ENCODE measurements at places on chromosomes 1 and 21. TPM values are rescaled to one million over a fixed set of nuclear protein-coding genes. Genes with fewer than 3 reads are reported as not detected.

DNA sequence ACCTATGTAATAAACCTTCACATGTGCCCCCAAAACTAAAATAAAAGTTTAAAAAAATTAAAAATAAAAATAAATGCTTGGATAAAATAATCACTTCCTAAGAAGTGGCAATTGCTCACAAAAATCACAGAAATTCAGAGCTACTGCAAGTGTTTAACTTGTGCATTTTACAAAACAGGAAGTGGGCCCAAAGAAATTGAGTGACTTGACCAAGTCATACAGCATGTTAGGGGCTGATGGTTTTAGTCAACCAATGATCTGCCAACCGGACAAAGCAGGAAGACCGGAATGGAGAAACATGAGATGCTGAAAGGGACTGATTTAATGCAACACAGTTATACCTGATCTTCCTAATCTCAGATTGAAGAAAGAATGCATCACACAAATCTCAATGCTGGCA is 96.5 kb downstream of the SMYD2 start:
- no peak for DNase-seq

GRCh38 chr21:46212721-46213484 is 15.7 kb downstream of the LSS start:
- no peak for DNase-seq

- no peak for DNase-seq
Measured at GRCh38 chr1:154902938-154903566, 33.0 kb upstream of the KCNN3 start.

DNA sequence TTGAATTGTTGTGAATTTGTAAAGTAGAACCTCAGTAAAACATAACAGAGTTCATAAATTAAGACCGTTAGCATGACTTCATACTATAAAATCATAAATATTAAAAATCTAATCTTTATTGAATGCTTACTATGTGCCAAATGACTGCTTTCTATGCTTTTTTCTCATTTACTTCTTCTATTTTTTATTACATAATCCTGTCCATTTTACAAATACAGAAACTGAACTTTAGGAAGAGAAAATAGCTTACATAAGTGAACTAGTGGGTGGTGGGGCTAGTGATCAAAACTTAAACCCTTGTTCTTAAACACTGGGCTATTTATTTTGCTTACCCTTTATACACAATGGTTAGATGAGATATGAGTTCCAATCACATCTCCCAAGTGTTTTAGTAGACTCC is 122.3 kb downstream of the ZC3H11B start:
- DNase-seq, result no peak

- DNase-seq, result no peak
Measured at GRCh38 chr1:195530961-195531360, 1077.3 kb downstream of the KCNT2 start.

GRCh38 chr1:32221980-32222755 is at the start of the genes EIF3I and TMEM234:
TSS of gene EIF3I (plus strand) at chr1:32222407. CDS start at chr1:32222442, 35 bp downstream.
TSS of gene TMEM234 (minus strand) at chr1:32222353. CDS start at chr1:32222322, 31 bp downstream.
- DNase-seq, result peak; percentile 86

- no peak for DNase-seq
Measured at GRCh38 chr1:159843459-159843858, 16.8 kb downstream of the SLAMF8 start.

- DNase-seq, result no peak
Measured at GRCh38 chr1:41924911-41925310, 6.2 kb upstream of the HIVEP3 start.

DNA sequence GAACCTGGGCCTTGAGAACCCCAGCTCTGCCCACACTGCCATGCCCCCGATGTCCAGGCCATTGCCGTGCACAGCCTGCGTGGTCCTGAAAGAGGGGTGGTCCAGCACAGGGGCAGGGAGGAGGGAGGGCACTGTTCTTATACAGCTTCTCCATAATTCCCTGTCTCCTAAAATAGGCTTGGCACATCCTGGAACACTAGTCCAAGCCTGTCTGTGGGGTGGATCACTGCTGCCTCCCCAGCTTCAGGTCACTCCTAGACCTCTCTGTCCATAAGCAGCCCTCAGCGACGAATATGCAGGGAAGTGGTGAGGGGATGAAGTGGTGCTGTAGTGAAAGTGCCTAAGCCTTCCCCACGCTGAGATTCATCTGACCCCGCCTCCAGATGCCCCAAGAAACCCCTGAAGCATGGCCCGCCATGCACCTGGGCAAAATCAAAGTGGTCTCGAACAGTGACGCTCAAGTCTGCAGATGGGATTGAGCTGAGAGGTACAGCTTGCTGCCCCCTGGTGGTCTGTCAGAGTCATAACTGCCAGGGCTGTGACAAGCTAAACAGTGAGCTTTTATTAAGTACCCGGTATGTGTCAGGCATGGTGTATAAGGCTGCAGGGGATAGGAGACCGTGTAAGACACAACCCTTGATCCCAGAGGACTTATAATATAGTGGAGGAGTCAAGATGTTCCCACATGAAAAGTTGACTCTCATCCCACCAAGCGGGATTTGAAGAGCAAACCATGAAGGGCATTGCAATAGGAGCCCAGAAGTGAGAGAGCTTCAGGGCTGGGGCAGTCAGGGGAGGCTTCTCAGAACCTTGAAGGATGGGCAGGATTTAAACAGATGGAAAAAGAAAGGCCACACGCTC is 66.6 kb downstream of the FAM163A start:
- DNase-seq, result peak; percentile 58

DNA sequence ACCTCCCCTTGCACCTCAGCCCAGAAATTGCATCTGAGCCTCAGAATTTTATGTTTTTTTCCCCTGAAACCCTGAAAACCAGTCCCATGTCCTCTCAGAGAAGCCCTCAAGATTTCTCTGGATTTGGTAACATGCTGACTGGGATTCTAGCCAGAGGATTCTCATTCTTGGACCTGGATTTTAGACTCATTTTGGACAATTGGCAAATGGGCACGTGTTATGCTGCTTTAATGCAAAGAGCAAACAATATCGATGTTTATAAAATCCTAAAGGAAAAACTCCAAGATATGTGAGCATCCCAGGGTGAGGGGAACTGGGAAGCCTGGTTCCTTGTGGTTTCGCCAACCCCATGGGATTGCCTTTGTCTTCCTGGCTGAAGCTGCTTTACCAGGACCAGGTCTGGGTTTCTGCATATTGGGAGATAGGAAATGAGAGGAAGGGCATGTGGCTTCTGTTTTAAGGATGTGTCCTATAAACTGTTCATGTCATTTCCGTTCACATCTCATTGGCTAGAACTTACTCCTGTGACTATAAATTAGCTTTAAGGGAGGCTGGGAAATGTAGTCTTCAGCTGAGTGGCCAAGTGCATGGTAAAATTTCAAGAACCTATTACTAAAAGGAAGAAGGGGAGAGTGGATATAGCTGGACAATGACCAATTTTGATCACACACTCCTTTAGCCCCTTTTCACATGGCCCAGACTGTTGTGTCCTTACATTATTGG is 27.2 kb upstream of the BCL10 start:
- no peak for DNase-seq

GRCh38 chr1:49045371-49045770 is 268.7 kb upstream of the BEND5 start:
- DNase-seq, result no peak

DNA sequence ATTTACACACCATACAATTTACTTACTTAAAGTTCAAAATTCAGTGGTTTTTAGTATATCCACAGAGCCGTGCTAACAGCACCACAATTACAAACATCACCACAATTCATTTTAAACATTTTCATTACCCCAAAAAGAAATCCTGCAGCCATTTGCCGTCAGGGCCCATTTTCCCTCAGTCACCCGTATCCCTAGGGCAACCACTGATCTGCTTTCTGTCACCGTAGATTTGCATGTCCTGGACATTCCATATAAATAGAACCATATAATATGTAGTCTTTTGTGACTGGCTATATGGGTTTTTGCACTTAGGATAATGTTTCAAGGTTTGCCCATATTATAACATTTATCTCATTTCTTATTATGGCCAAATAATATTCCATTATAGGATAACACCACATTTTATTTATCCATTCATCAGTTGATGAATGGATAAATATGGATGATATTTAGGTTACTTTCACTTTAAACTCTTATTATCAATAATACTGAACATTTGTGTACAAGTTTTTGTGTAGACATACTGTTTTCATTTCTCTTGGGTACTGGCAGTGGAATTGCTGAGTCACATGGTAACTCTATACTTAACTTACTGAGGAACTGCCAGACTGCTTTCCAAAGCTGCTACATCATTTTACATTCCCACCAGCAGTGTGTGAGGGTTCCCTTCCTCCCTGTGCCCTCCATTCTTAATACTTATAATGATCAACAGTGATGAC is 68.9 kb downstream of the ST3GAL3 start:
- DNase-seq, result no peak

- DNase-seq, result no peak
Measured at GRCh38 chr1:204834336-204834735, 36.3 kb upstream of the NFASC start.

DNA sequence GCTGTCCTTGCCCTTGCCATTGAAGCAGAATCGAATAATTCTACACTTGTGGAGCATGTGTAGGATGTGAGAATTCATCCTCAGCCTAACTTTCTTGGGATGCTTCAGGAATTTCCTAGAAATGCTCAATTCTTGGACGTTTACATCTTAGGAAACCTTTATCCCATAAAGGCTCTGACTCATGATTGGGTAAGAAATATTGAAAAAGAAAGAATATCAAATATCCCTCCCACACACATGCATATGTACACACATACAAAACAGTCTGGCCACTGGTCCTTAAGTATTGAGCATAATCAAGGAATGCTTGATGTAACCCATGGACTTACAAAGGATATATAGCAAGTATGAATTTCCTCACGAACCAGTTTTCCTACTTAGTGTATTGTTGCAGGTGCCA is 83.9 kb upstream of the IPO9 start:
- no peak for DNase-seq

DNA sequence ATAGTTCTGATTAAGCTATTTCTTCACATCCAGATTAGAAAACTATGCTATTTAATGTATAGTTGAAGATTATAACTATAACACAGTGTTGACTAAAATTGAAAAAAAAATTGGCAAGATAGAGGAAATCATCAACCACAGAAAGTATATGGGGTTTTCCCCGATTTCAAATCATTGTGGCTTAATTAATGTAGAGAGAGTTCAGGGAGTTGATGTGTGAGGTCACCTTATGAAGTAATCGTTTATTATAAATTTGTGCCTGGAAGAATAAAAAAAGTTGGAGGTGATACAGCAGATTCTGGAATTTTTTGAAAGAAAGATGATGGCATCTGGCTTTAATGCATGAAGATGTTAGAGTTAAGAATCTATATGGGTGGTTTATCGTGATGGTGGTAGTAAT is 84.3 kb downstream of the PTGS2 start:
- no peak for DNase-seq

- DNase-seq, result no peak
Measured at GRCh38 chr1:177239792-177240191, 69.0 kb downstream of the BRINP2 start.

GRCh38 chr1:8348777-8349472 is 31.0 kb downstream of the SLC45A1 start:
- peak; percentile 66 for DNase-seq

DNA sequence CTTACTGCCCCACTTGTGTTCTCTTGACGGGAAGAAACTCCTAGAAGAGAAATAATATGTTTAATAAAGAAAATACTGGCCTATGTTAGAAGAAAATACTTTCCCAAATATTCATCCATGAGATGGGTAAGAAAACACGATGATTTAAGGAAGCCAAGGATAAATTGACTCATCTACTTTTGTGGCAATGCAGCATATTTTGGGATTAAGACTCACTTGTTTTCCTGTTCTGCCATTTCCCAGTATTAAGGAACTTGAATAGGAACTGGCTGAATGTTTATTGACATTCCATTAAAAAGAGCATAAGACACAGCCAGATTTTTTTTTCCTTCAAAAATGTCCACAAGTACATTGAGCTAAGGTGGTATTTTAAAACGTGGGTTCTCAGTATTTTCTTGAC is 10.9 kb upstream of the ADAMTS5 start:
- no peak for DNase-seq

DNA sequence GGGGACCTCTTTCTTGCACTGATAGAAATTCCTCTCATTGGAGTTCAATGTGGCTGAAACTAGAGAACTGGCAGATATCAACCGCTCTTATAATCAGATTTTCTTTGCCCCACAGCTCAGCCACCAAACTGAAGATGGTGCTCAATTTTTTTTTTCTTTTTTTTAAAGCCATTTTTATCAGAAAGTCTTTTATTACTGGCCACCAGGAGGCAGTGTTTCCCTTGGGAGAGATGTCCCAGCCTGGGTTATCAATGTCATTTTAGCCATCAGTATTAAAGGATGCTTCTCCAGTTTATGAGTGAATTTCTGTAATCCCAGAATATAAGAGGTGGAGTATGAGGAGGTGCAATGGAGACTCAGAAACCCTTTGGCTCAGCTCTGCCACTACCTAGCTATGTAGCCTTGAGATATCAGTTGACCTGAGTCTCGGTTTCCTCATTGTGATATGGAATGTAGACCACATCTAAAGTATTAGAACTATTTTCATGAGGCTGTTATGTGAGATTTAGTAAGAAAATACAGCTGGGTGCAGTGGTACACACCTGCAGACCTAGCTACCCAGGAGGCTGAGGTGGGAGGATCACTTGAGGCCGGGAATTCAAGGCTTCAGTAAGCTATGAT is 27.6 kb downstream of the CD244 start:
- peak; percentile 21 for DNase-seq

- DNase-seq, result no peak
Measured at GRCh38 chr1:173267453-173267945, 60.4 kb upstream of the TNFSF4 start.

DNA sequence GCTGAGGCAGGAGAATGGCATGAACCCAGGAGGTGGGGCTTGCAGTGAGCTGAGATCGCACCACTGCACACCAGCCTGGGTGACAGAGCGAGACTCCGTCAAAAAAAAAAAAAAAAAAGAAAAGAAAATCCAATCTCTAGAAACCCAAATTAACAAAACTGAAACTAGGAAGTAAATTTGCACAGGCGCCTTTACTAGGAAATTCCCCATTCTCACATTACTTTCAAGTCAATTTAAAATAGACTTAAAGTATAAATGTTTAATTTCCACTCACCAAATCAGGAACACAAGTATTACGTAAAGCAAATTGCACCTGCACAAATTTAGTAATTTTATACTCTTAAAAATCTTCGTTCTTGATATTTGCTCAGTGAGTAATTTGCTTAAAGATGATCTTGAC is 67.8 kb upstream of the BCAR3 start:
- no peak for DNase-seq

The RIPPLY3 gene
- total RNA-seq, result not detected

The JUN gene
- total RNA-seq, result 585 TPM

The PCP4L1 gene
- total RNA-seq, result not detected

The TNFRSF4 gene
- total RNA-seq, result 27.6 TPM

The CELA2B gene
- total RNA-seq, result not detected

The BNIPL gene
- total RNA-seq, result 0.42 TPM

The TFAP2E gene
- 3.0 TPM for total RNA-seq

The LRIF1 gene
- 1.6 TPM for total RNA-seq

The VWA5B1 gene
- total RNA-seq, result 0.08 TPM

The SPATA21 gene
- total RNA-seq, result not detected

Data from CD4-positive, alpha-beta T cell (primary cell).